ENCODE measurements at places on chromosomes 12 and 14. TPM values are rescaled to one million over a fixed set of nuclear protein-coding genes. Genes with fewer than 3 reads are reported as not detected.
A peak's percentile ranks its signal among the peaks of the same experiment; 100 is the strongest.

DNA sequence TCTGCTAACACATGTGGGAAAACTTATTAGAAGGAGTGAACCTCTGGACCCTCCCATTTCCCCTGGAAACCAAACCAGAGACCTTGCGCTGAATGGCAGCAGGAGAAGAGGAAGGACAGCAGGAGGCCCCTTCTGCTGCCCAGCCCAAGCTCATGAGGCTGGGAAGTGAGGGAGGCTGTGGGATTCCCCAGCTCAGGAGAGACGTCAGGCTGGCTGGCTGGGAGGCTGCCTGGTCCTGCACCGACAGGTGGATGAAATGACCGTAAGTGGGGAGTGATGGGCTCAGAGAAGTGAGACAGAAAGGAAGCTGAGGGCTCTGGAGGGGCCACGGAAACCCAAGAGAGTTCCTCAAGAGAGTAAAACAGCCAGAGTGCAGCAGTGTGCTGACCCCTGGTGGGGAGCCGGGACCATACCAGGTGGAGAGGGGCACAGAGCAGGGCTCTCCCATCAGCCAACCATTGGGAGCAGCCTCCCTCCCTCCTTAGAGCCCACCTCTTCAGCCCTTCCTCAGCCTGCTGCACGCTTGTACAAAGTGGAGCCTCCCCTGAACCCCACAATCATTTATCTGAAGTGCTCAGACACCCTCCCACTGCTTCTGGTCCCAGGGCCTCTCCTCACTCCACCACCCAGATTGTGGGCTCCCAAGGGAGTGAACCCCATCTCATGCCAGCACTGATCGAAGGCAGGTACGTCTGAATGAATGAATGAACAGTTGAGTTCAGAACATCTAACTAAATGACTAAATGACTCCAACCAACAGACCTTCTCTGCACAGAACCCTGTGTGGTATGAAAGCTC, 14.0 kb downstream of the TAMALIN start:
- peak; percentile 39 for DNase-seq

Gene ERG28
- total RNA-seq, result 37.5 TPM

- no peak for DNase-seq
These were observed 13.9 kb downstream of the GNS start for GRCh38 chr12:64745259-64745807.

GRCh38 chr12:14326699-14327098, 38.8 kb upstream of the ATF7IP start:
- DNase-seq, result peak; percentile 46

Gene P3H3
- total RNA-seq, result 34.4 TPM

DNA sequence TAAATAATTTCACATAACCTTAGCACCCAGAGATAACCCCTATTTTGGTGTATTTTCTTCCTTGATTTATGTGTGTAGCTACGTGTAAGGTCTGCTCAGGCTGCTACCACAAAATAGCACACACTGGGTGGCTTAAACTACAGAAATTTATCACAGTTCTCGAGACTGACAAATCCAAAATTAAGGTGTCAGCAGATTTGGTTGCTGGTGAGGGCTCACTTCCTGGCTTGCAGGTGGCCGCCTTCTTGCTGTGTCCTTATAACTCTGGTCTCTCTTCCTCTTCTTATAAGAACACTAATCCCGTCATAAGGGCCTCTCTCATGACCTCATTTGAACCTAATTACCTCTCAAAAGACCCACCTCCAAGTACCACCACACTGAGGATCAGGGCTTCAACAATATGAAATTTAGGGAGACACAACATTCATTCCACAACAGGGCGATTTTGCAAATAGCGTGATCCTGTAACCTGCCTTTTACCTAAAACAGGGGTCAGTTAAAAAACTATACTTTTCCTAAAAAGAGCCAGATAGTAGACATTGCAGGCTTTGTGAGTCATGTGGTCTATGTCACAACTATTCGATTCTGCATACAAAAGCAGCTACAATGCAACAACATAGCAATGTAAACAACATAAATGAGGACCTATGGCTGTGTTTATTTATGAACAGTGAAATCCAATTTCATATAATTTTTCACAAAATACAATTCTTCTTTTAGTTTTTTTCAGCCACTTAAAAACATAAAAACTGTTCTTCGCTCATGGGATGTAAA, 371.7 kb downstream of the DPF3 start:
- DNase-seq, result no peak

Gene HPD
- total RNA-seq, result 2.3 TPM

DNA sequence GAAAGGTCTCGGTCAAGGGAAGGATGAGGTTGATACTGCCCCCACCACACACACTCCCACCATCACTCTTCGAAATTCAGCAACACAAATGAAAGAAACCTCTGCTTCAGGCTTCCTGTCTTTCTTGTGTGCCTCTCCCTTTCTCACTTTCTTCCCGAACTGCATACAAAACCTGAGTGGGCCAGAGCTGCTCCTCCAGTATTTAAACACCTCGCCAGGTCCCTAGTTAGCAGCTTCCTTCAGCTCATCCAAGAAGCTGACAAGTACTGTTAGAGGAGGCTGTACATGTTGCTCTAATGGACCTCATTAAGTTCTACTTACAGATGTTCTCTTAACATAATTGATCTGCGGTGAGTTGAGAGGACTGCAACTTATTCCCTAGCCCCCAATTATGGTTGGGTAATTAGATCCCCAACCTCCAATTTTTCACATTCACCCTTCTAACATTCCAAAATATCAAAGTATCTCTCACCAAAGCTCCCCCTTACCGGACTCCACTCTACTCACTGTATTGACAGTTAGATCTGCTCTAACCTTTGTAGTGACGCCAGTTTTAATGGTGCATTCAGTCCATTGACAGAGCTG, 4.1 kb upstream of the LMO3 start:
- DNase-seq, result no peak

DNA sequence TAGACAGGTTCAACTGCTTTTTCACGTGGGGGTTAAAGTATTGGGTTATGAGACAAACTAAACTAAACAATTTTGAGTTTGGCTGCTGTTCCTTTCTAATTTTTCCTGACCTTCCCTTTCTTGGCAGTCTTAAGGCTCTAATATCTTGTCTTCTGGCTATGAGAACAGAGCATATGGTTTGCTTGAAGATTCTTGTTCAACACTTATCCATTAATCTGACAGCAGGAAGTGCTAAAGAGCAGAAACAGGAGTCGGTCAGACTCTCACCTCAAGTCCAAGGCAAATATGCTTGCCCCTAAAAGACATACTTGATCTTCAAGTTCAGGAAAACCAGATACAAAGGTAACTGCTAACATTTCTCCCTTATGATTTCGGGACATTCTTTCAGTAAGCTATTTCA, 52.6 kb upstream of the KCNJ8 start:
- no peak for DNase-seq

Gene GSG1
- not detected for total RNA-seq

- no peak for DNase-seq
These were observed 195.7 kb downstream of the AKAP6 start for GRCh38 chr14:32524609-32525375.

Gene GUCY2C
- total RNA-seq, result not detected

GRCh38 chr14:68343534-68344118, 449.2 kb downstream of the ZFP36L1 start:
- DNase-seq, result no peak

Gene CLEC9A
- total RNA-seq, result 0.07 TPM

DNA sequence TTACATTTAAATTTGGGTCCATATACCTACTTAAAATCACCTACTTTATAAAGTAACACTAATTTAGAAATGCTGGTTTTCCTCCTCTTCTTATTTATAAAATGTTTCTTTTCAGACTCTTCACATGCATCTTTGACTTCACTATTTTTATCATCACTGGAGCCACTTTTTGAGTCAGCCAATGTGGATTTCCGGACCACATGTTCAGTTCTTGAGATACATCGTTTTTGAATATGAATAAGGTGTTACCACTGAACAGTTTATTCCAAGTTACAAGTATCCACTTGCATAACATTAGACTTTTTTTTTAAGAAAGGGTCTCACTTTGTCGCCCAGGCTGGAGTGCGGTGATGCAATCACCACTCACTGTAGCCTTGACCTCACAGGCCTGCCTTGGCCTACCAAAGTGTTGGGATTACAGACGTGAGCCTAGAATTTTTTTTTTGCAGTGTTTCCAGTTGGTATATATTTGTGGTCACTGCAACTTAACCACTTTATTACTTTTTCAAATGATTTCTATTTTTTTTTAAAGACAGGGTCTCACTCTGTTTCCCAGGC, 5.7 kb downstream of the FNTB start:
- no peak for DNase-seq

GRCh38 chr12:114695305-114695592, 11.3 kb upstream of the TBX3 start:
- no peak for DNase-seq

GRCh38 chr12:114916124-114916523, 232.1 kb upstream of the TBX3 start:
- peak; percentile 98 for DNase-seq

Gene OTX2
- total RNA-seq, result not detected

DNA sequence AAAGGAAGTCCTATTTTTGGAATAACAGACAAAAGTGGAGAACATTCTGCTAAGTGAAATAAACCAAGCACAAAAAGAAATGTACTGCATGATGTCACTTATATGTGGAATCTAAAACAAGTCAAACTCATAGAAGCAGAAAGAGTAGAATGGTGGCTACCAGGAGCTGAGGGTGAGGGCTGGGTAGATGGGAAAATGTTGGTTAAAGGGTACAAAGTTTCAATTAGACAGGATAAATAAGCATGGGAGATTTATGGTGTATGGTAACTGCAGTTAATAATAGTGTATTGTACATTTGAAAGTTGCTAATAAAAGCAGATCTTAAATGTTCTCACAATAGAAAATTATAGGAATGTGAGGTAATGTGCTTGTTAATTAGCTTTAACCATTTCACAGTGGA, 12.8 kb downstream of the LUM start:
- peak; percentile 31 for DNase-seq

GRCh38 chr12:128844031-128844635, 9.1 kb upstream of the GLT1D1 start:
- peak; percentile 5 for DNase-seq

DNA sequence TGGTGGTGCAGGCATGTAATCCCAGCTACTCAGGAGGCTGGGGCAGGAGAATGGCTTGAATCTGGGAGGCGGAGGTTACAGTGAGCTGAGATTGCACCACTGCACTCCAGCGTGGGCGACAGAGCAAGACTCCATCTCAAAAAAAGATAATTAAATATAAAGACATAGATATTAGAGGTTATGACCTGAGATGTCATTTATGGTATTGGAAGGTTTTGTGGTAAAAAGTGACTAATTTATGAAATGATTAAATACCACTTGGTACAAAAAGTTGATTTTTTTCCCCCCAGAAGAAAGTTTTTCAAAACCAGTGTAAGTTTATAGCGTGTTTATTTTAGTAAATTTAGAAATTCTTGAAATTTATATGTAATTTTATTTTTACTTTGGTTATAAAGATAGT, 4.3 kb downstream of the AEBP2 start:
- DNase-seq, result no peak
